ENCODE measurements at places on chromosomes 1 and 21.

DNA sequence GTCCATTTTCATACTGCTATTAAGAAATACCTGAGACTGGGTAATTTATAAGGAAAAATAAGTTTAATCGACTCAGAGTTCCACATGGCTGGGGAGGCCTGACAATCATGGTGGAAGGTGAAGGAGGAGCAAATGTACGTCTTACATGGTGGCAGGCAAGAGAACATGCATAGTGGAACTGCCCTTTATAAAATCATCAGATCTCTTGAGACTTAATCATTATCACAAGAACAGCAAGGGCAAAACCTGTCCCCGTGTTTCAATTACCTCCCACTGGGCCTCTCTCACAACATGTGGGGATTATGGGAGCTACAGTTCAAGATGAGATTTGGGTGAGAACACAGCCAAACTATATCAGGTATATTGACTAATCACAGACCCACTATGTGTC, 370.2 kb upstream of the USP24 start:
- no peak for DNase-seq

- DNase-seq: no peak
These were observed 48.2 kb downstream of the NEK2 start for GRCh38 chr1:211627259-211627658.

DNA sequence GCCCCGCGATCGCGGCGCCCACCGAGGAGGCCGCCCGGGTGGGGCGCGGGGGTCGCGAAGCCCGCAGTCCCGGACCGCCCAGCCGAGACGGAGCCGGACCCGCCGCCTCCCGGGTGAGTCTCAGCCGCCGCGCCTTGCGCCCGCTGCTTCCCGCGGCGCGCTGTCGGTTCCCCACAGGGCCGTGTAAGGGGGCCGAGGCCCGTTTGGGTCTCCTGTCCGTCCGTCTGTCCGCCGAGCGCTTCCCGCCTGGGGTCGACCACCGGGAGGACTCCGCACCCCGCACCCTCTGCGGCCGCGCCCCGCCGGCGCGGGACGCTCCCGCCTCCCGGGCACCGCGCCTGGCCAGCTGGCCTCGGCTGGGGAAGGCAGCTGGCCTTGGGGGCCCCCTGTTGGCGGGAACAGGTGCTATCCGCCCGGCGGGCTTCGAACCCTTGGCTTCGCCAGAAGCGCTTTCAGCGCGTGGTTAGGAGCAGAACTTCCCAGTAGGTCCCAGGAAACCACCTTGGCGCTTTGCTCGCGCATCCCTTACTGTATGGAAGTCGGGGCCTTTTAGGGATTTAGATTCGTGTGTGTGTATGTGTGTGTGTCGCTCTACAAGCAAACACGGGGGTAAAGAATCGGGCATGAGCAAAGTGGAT, 414 bp downstream of the TMEM51 start:
- DNase-seq: peak; percentile 32

DNA sequence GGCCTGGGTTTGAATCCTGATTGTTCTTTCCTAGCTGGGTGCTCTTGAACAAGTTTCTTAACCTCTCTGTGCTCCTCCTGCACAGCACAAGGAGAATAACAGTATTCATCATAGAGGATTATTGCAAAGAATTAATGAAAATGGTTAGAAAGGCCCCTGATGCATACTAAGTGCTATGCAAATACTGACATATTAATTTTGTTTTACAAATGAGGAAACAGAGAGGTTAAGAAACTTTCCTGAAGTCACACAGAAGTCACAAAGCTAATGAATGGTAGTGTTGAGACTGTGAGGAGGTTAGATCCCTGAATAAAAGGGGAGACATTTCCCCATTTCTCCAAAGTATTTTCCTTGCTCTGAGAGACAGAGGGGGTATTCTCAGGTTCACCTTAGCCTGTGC, 99.0 kb downstream of the KCNJ6 start:
- no peak for DNase-seq

DNA sequence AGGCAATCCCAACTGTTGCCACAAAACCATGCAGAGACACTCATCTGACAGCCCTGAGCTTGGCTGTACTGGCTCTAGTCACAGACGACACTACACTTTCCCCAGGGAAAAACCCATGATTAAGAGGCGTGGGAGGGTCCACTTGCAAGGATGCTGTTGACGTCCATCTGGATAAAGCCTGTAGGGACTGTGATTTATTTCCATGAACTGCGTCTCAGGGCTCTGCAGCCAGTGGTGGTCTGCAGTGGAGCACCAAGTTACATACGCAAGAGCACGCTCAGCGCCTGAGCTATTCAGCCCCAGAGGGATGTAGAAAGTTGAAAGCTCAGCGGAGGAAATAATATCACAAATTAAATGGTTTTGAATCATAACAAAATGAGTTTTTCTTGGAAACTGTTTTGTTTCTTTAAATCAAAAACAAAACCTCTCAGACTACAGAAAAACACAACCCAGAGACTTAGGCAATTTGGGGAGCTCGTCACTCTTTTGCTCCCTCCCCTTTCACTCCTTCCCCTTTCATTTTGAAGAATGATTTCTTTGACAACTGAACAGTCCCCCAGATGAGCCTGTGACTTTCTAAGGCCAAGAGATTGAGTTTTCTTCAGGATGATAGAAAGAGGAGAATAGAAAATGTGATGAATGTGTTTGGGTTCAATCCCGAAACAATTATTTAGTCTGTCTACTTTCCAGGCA, 71.2 kb downstream of the NGF start:
- DNase-seq: no peak

DNA sequence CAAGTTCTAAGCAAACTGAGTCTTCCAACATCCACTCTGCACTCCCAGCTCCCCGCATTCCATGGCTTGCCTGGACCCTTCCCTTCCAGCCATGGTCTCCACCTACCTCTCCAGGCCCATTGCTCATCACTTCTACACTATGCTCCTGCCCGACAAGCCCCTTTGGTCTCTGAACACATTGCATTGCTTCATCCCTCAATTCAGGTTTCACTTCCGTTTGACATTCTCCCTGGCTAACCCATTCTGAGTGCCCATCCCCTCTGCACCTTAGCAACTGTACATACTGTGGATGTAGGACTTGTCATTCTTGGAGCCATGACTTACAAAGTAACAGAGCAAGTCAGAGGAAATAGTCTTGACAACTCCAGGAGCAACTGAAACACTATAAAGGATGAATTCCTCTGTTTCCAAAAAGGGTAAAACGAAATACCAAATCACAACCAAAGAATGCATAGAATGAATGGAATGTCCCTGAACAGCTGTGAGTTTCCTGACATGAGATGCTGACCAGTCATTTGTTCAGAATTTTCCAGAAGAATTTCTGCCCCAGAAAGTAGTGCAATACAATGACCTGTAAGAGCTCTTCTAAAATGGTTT, 66.7 kb downstream of the KCNJ6 start:
- no peak for DNase-seq

GRCh38 chr1:9119745-9120144, 9.2 kb downstream of the GPR157 start:
- no peak for DNase-seq

Data from activated CD4-positive, CD25-positive, alpha-beta regulatory T cell treated with anti-CD3 and anti-CD28 coated beads, Interleukin-2, amount 50 U/mL, for 72 hours (primary cell).